ENCODE measurements at places on chromosomes 5 and 9.

DNA sequence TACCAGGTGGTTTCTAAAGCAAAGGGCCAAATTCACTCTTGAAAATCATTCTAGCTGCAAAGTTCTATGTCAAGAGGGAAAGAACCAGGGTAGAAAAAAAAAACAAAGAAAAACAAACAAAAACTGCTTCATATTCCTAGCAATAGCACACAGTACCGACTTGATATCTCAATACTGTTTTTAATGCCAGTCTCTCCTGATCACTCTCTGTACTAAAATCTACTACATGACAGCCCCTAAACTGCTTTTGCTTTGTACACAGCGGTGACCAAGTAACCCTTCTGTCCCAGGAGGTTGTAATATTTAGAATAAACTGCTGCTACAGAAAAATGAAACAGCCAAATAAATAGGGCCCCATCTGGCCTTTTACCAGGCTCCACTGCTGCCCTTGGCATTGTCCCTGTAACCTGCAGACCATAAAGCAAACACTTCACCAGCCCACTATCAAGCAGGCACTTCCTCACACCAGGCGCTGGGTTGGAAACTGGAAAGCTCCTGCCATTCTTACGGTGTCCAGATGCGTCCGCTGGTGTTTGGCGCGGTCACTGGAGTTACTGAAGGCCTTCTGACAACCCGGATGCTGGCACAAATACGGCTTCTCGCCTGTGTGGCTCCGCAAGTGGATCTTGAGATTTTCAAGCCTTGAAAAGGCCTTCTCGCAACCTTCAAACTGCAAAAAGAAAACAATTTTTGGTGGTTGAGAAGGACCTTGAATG is 363.2 kb downstream of the GLIS3 start:
- DNase-seq = no peak

DNA sequence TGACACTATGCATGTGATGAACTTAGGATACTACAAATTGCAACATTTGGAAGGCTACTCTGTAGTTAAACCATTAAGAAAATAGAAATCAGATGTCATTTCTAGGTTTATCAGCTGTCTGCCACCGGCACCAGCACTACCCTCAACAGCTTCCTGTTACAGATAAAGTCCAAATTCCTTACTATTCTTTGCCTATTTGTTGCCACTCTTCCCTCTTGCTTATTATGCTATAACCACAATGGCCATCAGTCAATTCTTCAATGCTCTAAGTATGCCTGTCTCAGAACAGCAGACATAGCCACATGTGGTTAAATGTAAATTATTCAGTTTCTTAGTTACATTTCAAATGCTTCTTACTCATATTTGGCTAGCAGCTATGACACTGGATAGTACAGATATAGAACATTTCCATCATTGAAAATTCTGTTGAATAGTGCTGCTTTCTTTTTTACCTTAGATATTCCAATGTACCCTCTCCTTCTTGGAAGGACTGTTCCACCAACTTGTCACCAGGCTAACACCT is 21.0 kb downstream of the DHX29 start:
- DNase-seq = peak; percentile 2

GRCh38 chr9:108186642-108187395 is 669.0 kb downstream of the ACTL7B start:
- peak; percentile 91 for DNase-seq

DNA sequence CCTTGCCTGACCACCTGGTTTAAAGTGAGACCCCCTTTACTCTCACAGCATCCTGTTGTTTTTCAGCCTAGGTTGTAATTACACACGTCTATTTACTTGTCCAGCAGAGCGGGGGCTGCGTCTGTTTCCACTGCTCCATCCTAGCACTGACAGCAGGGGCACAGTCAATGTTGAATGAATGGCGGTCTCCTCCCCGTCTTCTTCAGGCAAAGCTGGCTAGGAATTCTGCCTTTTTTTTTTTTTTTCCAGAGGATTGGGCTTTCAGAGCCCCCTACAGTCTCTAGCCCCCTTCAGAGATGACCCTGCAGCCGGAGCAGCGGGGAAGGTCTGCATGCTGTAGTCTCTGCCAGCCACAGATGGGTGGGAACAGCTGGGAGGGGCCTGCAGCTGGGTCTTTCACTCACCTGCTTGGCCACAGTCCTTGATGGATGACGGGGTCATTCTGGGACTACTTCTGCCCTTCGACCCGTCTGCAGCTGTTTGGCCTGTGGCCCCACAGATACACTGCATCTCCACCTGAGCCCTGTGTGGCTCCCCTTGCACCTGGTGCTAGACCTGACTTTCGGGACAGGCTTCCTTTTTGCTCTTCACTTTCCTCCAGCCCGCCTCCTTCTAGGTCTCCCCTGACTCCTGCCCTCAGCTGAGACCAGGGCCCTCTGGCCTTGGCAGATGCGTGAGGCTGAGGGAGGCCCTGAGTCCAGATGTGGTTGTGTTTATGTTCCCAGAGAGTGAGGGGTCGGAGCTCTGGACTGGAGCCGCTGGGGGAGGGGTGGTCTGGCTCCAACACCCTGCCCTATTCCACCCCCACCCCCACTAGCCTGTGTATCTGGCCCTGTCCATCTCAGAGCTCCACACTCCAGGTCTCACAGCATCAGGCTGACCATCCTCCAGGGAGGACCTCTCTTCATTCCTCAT is 8.0 kb downstream of the PITX1 start:
- no peak for DNase-seq

GRCh38 chr5:7754997-7755596 is 95.8 kb downstream of the CFAP90 start:
- peak; percentile 25 for DNase-seq

DNA sequence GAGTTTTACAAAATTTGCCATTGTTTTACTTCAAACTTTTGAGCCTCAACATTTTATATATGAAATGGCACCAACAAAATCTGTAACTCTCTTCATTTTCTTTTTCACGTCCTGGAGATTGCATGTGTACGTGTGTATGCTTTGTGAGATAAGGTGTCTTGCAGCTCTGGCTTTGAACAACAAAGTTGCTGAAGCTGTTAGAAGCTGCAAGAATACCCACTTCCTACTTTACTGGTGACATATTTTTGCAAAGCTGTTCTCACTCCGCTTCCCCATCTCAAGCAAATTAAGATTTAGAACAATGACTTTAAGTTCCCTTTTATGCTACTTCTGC is 41.8 kb downstream of the FYB1 start:
- no peak for DNase-seq
